Stimulated activated CD8-positive, alpha-beta memory T cell treated with anti-CD3 and anti-CD28 coated beads, Interleukin-7, amount 100 ng/mL, for 24 hours (primary cell): ENCODE measurements at places on chromosomes 13 and 19.

DNA sequence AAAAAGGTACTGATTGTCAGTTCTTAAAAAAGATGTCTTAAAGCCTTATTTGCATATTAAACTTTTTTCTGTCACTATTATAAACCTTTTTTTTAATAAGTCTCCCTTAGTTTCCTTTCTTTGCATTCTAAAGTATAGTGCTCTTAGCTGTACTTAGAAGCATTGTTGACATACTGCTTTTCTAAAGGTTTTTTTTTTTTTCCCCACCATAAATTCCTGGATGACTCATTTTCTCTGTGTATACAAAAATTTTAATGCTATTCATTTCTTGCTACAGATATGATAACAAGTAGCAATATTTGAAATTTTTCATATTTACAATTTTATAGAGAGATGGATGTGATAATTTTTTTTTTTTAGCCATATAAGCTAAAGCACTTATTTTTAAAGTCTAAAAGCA is 43.5 kb downstream of the METTL21C start:
- DNase-seq, result no peak

DNA sequence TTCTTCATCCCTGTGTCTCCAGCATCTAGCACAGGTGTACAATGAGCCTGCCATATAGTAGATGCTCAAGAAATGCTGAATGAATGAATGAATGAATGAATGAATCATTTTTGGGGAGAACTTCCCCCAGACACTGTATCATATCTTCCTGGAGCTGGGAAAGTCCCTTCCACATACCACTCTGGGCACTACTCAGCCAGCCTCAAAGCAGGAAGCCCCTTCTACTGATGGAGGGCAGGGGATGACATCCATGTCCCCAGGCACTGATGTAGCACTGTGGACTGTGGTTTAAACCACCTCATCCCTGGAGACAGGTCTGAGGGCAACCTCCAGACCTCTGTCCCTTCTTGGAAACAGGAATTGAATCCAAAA is 4.8 kb downstream of the GNA15 start:
- no peak for DNase-seq

DNA sequence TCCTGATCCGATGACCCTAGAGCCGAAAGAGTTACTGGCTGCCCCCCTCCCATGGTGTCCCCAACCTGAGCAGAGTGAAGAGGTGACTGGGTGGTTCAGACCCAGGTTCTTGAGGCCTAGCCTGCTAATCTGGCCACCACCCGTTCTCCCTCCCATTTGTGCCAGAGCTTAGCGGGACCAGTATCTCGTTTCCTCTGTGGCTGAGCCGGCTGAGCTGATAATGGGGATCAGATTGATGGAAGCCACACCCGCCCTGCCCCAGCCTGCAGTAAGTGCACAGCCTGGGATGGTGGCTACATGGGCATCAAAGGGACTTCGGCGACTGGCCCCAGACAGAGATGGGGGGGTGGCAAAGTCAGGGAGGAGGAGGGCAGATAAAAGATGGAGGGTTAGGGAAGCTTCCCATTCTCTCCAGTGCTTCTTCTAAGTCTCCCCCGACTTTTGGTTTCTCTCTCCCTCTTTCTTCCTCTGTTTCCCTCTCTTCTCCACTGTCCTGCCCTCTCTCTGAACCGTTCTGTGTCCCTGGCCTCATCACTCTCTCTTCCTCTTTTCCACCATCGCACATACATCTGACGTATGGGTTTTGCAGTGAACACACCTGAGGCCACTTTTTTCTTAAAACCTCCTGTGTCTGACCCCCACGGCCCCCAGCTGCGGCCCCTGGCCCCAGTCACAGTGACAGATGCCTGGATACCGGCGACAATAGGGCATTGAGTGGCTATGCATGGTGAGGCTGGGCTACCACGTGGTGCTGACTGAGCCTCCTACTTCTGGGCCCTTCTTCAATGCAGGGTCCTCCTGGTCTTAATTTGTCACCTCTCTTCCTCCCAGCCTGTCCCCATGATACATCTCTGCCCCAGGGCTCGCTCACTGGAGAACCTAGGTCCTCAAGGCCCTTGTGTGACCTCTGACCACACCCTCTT is 2.4 kb downstream of the ELAVL3 start:
- DNase-seq, result no peak

GRCh38 chr13:113906571-113906970 is 42.7 kb upstream of the GAS6 start:
- DNase-seq, result no peak

DNA sequence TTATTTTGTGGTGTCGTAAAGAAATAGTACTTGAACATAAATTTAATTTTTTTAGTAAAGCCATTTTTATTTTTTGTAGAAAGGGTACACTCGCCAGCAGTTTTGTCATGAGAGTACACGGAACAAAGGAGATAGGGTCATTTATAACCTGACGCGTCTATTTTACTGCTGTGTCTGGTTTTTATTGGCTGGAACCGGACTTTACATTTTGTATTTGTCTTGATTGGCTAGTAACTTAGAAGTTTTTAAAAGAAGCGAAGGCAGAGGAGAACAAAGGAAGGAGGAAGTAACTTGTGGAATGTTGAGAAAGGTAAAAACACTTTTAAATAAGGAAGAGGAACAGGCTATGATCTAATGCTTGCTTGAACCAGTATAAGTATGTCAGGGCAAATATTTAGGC is 43.5 kb downstream of the TRPM4 start:
- DNase-seq, result no peak

DNA sequence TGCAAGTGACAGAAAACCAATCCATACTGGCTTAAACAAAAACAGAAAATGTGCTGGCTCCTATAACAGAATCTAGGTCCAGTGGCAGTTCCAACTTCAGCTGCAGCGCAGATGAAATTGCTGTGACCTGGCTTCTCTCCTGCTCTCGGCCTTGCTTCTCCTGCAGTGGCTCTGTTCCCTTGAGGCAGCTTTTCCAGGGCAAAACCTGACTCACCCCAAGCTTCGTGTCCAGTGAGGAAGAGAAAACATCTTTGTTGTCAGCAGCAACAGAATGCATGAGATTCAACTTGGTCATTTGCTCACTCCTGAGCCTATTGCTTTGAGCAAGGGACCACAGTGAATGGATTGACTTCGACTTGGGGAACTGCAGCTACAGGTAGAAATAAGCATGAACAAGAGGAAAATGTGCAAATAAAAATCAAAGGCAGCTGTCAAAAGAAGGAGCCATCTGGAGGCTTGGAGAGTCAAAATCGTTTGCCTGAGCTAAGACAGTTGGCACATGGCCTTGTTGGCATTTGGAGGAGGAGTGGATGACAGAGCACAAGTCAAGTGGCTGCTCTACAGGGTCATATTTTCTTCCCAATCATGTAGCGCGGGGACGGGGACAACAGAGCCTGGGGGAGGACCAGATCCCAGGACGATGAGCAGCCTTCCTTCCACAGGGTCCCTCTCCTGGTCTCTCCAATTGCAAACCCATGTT is 523.4 kb downstream of the FGF9 start:
- DNase-seq, result no peak

DNA sequence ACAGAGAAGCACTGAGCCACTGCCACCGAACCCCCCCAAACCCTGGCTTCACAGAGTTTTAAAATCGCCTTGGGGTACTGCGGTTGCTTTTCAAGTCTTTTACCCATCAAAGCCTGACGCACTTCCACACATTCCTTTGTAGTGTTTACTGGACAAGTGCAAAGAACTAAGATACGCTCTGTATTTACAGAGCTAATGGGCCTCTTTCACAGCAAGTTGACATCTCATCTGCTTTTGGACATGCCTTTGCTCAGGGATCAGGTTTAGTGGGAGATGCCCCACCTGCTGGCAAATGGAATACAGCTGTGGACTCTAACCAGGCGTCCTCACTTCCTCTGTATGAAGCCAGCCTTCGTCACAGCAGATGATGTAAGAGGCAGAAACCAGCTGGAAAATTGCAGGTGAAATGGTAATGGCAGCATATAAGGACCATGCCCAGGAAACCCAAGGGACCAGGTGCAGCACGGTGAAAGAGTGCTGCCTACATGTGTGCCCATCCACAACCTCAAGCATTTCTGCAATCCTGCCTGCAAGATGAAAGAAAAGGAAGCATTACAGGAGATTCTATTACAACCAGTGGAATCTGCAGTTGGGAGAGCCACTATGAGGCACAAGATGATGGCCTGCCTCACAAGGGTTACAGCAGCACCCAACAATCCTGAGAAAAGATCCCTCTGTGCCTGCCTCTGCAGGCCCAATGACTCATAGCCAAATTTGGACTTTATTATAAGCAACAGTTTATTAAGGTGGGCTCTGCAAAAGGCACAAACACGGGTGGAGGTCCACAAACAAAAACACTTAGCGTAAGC is 34.7 kb downstream of the BRD4 start:
- DNase-seq, result no peak

GRCh38 chr13:28442839-28443238 is 52.1 kb downstream of the FLT1 start:
- DNase-seq, result no peak

DNA sequence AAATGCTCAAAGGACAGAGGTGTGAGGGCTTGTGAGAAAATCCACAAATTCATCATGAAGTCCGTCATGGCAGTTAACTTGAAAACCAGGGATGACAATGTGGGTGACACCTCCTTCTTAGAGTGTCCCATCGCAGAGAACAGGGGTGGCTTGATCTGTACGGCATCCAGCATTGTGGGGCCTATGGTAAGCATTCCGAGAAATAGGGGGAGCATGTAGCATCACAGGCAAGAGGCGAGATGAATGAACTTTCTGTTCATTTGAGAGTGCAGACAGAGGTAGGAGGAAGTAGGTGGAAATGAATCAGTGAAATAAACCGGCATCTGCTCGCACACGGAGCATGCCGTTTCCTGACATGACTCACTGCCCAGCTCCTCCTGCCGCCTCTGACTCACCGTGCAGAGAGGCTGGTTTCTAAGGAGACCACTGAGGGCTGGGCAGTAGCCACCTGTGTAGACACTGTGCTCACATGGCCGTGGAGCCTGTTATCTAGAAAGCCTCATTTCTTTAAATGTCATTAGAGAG is 339.0 kb downstream of the RFC3 start:
- DNase-seq, result peak; percentile 1

GRCh38 chr13:67229481-67230403 is at the start of gene PCDH9:
TSS of gene PCDH9 (minus strand) at chr13:67230336. CDS start at chr13:67228440, 1,896 bp downstream.
- no peak for DNase-seq

GRCh38 chr13:47708386-47708785 is 292.7 kb downstream of the SUCLA2 start:
- DNase-seq, result no peak

GRCh38 chr13:111791131-111791530 is 275.8 kb upstream of the SOX1 start:
- DNase-seq, result no peak

GRCh38 chr13:35995136-35995535 is 136.0 kb downstream of the DCLK1 start:
- no peak for DNase-seq

DNA sequence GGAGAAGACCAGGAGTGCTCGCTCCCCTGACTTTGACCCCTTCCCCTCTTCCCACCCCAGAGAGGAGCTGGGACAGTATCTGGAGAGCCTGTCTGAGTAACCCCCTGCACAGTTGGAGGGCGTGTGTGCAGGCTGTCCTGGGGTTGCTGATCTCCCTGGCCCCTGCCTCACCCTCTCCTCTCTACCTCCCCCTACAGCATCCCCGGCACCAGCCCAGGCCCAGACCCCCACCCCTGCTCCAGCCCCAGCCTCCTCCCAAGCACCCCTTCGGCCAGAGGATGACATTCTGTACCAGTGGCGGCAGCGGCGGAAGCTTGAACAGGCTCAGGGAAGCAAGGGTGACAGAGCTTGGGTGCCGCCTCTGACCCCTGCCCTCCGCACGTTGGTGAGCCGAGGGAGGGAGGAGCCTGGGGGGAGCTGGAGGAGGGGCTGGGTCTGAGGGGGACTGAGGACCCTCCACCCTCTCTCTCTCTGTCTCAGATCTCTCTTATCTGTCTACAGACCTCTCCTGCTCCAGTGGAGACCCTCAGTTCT is 8.7 kb downstream of the PROSER3 start:
- DNase-seq, result no peak

DNA sequence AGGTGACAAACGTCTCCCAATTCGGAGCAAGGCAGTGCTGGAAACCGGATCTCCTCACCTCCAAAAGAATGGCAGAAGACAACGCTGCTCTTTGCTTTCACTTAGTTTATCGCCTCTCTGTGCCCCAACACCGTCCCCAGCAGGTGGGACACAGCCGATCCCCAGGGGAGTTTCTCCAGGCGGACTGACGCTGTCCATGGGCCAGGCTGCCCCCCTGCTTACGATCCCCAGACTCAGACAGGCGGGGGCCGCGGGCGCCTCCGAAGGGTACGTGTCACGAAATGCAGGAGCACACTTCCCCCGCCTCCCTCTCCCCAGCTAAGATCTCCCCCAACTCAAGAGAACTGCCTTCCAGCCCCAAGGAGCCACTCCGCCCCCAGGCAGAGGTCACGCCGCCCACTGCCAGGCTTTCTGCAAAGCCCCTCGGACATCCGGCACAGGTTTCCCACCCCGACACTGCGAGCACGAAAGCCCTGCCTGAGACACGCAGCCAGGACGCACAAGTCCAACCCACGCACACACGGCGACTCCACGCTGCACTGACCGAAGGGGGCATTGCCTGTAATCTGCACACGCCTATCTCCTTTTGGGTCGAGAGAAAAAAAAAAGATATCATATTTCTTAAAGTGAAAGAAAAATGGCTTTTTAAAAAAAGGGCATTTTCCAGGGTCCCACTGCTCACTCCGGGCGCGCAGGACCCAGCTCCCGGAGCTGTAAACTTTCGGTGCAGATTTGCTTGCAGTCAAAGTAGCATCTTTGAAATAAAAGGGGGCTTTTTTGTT is 2.0 kb downstream of the SPRY2 start:
- no peak for DNase-seq

GRCh38 chr19:3573162-3573857 is 566 bp downstream of the HMG20B start:
- no peak for DNase-seq

DNA sequence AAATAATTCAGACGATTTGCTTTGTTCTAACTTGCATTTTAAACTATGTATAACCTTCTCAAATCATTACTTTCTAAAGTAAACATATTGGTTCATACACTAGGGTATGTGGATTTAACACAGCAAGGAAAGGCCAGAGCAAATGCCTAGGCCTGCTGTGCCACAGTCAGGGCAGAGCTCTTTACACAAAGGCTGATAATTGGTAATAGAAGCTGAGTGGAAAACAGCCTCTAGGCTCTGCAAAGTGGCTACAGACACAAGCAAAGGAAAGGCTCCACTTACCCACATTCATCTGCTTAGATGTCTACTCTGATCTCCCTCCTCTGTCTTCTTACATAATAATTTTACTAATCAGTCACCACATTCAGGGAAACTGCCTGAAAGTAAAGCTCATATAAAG is 382.9 kb downstream of the OLFM4 start:
- no peak for DNase-seq

GRCh38 chr13:25827831-25828465 is 223.9 kb downstream of the SHISA2 start:
- no peak for DNase-seq

GRCh38 chr13:113791226-113791625 is 32.2 kb downstream of the TMEM255B start:
- DNase-seq, result no peak

- DNase-seq, result no peak
These were observed 459 bp downstream of the PCDH20 start for GRCh38 chr13:61415058-61415721.

- DNase-seq, result no peak
These were observed 13.2 kb upstream of the AKAP11 start for GRCh38 chr13:42258747-42259146.

GRCh38 chr13:102461302-102461701 is 59.5 kb upstream of the FGF14 start:
- DNase-seq, result no peak

- DNase-seq, result no peak
These were observed 30.7 kb upstream of the CSNK1A1L start for GRCh38 chr13:37136187-37136586.

GRCh38 chr19:42129399-42130253 is 2.6 kb downstream of the POU2F2 start:
- no peak for DNase-seq
